ENCODE measurements at places on chromosomes 5 and 9.

DNA sequence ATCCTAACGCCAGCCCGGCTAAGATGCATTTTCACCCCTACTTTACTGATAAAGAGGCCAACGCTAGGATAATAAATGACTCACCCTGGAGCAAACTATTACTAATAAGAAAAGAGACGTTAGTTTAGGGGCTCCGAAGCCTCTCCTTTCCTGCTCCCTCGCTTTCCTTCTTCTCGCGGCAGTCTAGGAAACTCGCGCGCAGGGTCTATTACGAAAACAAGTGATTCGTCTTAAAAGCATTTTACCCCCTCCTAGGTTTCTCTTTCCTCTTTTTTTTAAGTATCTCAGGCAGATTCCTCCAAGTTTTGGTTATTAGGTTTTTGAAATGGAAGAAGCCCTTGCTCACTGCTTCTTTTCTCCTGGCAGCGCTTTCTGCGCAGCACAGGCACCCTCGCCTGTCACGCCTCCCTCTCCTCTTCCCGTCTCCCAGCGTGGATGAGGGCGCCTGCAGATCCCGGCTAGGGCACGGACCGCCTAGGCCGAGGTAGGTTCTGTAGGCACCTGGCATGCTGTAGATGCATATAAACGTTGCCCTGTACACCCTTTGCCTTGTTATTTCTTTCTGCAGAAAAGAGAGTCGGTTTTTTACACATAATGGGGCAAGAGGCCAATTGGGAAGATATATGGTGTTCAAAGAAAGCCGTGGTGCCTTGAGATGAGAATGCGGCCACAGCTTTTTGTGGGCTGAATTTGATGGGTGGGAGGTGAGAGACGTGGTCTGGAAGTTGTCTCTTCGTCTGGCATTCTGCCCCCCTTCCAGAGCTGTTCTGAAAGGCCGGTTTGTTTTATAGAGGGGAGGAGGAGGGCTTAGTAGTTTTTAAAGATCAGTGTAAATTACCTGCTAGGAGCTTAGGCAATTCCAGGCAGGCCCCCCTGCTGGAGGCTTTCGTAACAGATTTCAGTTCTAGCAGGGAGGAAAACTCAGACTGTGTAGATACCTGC lies 983 bp downstream of the GCNT1 start:
- no peak for DNase-seq

DNA sequence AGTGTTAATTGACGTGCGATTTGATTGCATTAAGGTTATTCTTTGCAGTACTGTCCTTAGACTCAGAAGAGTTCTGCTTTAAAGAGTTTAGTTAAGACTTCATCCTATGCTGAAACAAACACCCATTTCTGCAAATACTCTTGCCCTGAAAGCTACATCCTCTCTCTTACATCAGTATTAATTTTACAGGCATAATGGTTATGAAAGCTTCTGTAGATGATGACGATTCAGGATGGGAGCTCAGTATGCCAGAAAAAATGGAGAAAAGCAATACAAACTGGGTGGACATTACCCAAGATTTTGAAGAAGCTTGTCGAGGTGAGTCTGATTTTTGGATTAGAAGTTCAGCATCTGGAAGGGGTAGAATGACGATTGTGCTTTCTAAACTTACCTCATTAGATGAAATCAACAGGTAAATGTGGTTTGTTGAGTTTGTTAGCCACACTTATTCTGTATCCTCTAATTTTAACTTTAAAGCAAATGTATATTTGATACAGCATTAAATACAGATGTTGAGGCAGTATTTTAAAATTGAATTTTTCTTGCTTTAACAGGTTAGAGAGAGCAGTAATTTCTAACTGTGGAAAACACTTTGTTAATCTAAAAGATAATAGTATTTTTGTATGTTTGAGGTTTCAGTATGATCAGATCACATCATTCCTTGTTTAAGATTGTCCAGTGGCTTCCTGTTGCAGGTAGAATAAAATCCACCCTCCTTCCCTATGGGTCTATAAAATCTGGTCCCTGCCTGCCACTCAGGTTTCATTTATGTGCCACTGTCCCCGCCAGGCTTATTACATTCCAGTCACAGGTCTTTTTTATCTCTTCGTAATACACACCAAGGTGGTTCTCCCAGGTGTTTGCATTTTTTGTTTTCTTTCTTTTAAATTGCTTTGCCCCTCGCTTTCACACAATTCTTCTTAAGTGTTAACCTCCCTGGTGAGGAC lies 1.3 kb downstream of the NAA35 start:
- DNase-seq, result no peak

DNA sequence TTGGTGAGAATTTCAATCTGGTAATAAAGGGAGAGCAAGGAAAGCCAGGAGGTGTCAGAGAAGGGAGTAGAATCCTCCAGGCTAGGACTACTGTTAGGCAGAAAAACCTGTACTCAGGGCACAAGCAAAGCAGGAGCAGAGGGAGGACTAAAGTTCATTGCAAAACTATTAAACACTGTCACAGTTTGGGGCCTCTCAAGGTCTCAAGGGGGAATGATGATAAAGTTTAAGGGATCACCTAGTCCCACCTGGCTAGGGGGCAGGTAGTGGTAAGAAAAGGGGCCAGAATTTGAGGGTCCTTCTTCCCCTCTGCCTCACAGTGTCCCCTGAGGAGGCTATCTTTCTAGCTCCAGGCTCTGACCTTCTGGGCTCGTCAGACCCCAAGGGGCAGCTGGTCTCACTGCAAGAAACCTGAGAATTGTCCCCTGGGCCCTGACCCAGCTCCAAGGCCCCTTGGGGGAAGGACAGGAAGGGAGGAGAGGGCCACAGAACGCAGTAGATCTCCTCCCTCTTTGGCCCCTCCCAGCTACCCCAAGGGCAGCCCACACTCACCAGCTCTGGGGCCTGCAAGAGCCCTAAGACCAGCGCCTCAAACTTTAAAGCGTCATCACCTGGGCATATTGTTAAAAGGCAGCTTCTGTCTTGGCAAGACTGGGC lies 974 bp downstream of the CCDC69 start:
- DNase-seq, result no peak

DNA sequence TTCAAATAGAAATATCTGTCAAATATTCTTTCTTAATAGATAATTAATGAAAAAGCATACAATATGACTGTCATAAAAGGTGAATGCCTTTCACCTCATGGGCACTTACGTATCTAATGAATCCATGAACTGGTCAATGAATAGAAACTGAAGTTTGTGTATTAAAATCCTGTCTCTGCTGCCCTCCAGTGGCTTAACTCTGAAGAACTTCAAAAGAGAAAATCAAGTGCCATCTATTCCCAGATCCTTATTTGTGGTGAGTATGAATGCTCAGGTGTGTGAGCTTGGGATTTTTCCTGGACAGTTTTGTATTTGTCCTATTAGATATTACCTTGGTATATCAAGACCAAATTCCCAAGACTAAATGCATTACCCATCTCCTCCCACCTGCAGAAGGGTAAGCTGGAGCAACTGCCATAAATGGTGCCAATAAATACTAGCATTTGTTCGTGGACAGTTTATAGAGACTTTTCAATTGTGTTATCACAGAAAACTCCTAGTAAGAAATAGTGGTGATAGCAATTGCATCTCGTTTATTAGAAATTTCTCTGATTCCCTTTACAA lies 44.0 kb upstream of the SVEP1 start:
- DNase-seq, result no peak

DNA sequence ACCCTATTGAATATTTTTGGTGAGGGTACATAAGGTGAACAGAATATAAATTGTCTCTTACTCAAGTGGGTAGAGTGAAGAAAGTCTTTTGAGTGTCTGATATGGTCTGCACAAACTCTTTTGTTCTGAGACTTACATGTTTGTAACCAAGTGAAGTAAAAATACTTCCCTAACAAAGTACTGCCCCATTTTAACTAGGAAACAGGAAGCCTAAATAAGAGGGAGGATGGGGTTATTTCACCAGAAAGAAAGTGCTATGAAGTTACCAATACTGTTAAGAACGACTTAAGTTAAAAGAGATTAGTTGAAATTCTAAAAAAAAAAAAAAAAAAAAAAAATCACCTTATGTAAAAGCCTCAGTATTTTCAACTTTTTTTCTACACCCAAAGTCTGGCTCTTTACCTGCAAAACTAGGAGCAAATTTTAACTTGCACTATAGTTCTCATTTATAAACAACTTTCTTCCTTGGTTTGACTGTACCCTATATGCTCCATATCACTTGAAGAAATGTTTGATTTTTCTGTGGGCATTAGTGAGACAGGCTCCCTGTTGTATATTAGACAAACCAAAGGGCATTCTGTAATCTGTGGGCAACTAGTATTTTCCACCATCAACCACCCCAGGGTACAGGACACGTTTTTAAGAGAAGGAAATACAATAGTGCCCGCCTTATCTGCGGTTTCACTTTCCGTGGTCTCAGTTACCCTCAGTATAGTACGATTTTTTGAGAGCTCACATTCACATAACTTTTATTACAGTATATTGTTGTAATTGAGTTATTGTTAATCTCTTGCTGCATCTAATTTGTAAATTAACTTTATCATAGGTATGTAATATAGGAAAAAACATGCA lies 127.7 kb downstream of the NR3C1 start:
- no peak for DNase-seq

DNA sequence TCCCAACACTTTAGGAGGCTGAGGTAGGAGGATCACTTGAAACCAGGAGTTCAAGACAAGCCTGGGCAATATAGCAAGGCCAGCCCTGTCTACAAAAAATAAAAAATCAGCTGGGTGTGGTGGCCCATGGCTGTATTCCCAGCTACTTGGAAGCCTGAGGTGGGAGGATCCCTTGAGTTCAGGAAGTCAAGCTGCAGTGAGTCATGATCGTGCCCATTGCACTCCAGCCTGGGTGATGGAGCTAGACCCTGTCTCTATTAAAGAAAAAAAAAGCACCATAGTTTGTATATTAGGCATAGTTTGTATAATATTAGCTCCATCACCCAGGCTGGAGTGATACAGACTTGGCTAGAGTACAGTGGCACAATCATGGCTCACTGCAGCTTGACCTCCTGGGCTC lies 9.6 kb upstream of the NME5 start:
- no peak for DNase-seq

GRCh38 chr9:16143947-16144890 lies 591.4 kb downstream of the CCDC171 start:
- no peak for DNase-seq

DNA sequence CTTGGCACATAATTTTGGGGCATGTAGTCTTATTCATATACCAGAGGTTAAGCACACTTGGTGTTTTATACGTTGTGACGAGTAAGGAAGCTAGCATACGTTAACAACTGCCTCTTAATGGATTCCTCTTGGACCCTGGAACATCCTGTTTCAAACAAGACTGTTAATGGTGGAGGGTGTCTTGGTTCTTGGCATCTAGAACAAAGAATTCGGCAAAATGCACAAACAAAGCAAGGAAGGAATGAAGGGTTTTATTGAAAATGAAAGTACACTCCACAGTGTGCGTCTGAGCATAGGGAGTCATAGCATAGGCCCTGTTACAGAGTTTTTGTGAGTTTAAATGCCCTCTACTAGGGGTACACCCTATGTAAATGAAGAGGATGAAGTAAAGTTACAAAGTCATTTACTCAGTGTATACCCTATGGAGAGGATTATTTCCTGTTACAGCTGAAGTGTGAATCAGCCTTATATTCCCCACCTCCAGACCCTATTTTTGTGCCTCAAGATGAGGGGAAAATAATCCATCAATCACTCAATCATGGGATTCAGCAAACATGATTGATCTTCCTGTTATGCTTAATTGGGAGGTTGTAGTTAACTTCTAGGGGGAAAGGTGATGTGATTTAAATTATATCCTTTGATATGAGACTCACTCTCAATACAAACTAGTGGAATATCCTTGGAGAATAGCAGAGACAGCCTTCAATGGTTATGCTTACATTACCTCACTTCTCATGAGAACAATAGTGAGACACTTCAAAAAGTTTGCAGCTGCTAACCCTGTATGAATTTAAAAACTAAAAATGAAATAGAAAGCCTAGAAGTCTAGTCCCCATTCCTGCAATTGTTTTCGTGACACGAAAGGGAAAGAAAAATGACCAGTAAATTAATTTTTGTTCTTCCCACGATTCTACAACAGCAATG lies 84.9 kb upstream of the MYO10 start:
- no peak for DNase-seq

DNA sequence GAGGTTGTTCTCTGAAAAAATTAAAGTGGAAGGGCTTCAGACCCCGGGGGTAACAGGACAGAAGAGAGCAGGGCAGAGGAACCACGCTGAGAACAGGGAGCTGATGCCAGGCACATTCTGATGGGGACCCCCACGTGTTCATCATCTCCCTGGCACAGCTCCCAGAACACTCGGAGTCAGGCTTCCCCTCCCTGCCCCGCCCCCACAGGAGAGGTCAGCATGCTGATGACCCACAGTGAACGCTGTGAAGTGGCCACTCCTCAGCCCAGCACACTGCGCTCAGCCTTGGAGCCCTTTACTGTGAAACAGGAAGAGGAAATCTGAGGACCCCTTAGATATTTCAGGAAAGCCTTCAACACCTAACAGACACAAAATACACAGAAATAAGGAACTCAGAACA lies 16.4 kb downstream of the RETREG1 start:
- no peak for DNase-seq

DNA sequence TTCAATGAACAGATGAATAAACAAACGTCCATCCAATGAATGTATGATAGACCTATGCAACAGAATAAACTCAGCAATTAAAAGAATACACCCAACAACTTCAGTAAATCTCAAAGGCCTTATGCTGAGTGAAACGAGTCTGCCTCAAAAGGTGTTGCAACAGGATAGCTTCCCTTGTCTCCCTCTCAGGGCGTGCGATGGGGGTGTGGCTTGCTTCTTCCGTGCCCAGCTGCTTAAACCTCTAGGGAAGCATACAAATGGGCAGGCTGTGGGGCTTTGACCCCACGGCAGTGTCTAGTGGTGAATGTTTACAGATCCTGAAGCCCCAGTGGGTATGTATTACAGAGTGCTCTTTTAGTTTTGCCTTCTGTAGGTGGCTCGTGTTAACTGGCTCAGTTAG lies 87.0 kb upstream of the CCL21 start:
- DNase-seq, result no peak

GRCh38 chr5:144335561-144335960 lies 164.9 kb downstream of the KCTD16 start:
- no peak for DNase-seq

DNA sequence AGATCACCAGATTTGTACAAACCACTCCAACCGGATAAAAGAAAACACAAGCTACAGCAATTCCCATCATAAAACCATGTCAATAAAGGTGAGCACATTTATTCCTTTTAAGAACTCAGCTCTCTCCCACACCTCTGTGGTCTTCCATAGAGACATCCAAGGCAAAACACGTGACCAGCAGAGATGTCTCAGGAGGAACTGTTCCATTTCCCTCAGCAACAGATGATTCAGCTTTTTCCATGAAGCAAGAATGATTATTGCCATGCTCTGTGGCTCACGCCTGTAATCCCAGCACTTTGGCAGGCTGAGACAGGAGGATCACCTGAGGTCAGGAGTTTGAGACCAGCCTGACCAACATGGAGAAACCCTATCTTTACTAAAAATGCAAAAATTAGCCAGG lies 15.8 kb downstream of the GZMK start:
- DNase-seq, result no peak

Measured in stimulated activated CD8-positive, alpha-beta memory T cell treated with anti-CD3 and anti-CD28 coated beads, Interleukin-2, amount 100 ng/mL, for 1 hour (primary cell).